Hepatic stellate cell (primary cell): ENCODE measurements at places on chromosomes 6 and 20.

DNA sequence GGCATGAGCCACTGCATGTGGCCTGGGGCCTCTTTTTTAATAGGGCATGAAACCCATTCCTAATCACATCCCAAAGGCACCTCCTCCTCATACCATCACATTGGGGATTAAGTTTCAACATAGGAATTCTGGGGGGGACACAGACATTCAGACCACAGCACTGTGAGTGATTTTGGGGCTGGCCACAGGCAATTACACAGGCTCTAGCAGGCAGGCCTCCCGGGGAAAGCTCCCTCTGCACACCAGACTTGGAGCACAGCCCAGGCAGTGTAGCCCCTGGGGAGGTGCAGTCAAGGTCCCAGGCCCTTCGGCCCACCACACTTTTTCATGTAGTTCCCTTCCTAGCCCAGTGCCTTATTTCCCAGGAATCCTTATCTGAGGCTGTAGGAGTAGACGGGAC lies 5.5 kb downstream of the SFT2D1 start:
- no peak for DNase-seq

GRCh38 chr6:5752391-5752680 lies 254.4 kb downstream of the NRN1 start:
- no peak for DNase-seq

DNA sequence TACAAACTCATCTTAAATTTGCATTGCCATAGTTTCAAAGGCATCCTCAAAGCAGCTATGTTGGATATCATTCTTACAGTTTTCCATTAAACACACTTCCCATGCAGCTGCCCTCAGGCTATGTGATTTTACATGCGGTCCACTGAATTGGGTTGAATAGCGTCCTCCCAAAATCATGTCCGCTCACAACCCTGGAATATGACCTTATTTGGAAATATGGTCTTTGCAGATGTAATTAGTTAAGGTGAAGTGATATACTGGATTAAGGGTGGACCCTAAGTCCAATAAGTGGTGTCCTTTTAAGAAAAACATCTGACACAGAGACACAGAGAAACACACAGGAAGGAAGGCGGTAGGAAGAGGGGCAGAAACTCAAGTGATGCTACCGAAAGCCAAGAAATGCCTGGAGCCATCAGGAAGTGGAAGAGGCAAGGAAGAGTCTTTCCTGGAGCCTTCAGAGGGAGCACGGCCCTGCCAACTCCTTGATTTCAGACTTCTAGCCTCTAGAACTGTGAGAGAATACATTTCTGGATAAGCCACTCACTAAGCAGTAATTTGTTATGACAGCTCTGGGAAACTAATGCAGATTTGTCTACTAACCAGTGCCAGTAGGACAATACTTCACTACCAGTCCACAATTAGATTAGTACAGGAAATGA lies 42.7 kb upstream of the NHSL1 start:
- no peak for DNase-seq

DNA sequence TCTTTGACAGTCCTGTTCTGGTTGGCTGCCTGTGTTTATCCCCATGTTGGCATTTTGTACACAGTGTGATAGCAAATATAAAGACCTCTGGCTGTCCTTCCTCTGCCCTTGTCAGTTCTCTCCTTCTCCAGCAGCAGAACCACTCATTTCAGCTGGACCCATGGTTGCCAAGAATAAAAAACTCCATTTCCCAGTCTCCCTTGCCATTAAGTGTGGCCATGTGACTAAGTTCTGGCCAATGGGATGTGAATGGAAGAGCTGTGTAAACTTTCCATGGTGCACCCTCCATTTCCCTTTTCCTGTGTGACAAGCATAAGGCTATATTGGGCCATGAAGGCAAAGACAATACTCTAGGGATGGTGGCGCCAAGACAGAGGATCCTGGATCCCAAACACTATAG lies 78.4 kb upstream of the TBC1D7 start:
- DNase-seq = no peak

GRCh38 chr20:33459599-33459998 lies 16.0 kb upstream of the SNTA1 start:
- no peak for DNase-seq

GRCh38 chr20:25321262-25321831 lies 69.3 kb downstream of the ABHD12 start:
- no peak for DNase-seq

DNA sequence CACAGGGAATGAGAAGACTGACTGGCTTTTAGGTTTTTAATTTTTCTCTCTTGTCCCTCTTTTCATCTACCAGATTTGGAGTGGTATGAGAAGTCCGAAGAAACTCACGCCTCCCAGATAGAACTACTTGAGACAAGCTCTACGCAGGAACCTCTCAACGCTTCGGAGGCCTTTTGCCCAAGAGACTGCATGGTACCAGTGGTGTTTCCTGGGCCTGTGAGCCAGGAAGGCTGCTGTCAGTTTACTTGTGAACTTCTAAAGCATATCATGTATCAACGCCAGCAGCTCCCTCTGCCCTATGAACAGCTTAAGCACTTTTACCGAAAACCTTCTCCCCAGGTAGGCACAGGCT lies 644 bp downstream of the MAD2L1BP start:
- DNase-seq = peak; percentile 19

- peak; percentile 63 for DNase-seq
Observed at GRCh38 chr6:148440877-148441453, 98.3 kb downstream of the SASH1 start.

- DNase-seq = no peak
Observed at GRCh38 chr6:33288141-33288920, 708 bp downstream of the WDR46 start.

DNA sequence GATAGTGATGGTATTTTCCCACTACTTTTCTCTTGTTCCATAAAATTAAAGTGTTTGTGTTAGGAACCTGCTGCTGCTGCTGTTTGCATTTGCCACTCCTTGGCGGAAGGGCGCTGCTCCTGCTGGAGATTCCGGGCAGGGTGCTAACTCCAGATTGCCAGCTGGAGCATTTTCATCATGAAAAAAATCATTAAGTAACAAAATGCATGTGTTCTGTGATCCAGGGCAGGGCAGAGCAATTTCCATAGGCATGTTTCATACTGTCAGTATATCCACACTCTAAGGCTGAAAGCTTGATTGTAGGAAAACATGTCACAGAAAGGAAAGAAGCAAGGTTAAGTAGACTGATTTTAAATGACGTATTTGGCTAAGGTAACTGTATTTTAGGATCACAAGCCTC lies 24.0 kb downstream of the PBOV1 start:
- DNase-seq = no peak

- DNase-seq = peak; percentile 36
Observed at GRCh38 chr6:88982720-88983119, 19.3 kb upstream of the RNGTT start.

- DNase-seq = no peak
Observed at GRCh38 chr6:129364767-129365166, 345.2 kb downstream of the ARHGAP18 start.

GRCh38 chr6:73796881-73797280 lies 100.9 kb downstream of the CD109 start:
- no peak for DNase-seq

DNA sequence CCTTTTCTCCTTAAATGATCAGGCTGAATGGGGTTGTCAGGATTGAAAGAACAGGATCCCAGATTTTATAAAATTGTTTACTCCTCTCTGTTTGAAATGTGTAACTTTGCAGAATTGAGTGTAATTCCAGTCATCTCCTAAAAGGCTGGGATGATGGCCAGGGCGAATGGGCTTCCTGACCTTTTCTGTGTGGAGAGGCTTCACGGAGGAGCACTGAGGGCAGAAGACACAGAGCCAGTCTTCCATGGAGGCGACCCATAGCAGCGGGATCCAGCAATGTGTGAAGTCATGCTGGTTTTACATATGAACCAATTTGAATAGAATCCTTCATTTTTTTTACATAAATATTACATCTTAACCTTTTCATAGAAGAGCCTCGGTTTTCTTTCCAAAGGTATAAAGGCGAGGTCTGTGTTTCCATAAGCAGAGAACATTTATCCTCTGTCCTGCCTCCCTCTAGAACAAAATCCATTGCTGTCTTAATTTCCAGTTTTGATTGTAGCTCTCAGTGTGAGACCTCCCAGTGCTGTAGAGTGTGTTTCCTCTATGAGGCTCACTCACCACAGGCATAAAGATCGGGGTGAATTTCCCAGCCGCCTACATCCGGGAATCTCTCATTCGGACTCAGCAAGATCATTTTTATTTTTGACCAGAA lies 369.7 kb upstream of the FLRT3 start:
- DNase-seq = no peak

- DNase-seq = peak; percentile 71
Observed at GRCh38 chr6:108562503-108562993, 1.8 kb downstream of the FOXO3 start.

DNA sequence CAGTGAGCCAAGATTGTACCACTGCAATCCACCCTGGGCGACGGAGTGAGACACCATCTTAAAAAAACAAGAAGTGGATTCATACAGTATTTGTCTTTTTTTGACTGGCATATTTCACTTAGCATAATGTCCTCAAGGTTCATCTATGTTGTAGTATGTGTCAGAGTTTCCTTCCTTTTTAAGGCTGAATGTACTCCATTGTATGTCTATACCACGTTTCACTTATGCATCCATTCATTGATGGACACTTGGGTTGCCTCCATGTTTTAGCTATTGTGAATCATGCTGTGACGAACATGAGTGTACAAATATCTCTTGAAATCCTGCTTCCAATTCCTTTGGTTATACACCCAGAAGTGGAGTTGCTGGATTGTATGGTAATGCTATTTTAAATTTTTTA lies 28.9 kb upstream of the FAM83D start:
- DNase-seq = no peak

- DNase-seq = no peak
Observed at GRCh38 chr6:130517444-130517931, 151.7 kb downstream of the TMEM200A start.

DNA sequence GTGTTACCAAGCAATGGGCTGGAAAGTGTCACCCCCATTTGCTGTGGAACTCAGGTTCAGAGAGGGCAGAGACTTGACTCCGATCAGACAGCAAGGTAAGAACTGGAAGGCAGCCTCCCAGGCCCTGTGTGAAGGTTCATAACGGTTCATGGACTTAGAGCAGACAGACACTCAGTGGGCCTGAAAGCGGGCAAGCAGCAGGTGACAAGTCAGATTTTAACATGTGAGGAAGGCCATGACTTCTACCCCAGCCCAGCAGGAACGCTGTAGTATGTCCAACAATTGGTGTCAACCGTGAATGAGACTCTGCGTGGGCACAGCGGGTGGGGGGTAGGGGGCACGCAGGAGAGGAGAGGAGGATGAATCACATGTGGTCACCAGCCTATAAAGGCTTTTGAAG lies 217.6 kb upstream of the SNX9 start:
- no peak for DNase-seq

- no peak for DNase-seq
Observed at GRCh38 chr20:59740621-59741020, 136.3 kb downstream of the PHACTR3 start.

GRCh38 chr6:169230946-169231789 lies 22.5 kb downstream of the THBS2 start:
- DNase-seq = no peak

DNA sequence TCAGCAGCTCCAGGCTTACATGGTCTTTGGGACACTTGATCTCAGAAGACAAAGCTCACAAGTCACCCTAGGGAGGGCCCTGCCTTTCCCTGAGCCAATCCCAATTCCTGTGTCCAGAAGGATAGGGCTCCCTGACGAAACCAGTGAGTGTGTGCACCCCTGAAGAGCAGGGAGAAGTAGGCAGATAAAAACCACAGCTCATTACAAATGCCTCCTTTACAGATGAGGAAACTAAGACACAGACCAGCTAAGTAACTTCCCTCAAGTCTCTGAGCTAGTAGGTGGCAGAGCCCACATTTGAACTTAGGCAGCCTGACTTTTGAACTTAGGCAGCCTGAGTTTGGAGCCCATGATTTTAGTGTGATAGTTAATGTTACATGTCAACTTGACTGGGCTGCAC lies 6.7 kb upstream of the ZFAND3 start:
- no peak for DNase-seq

GRCh38 chr6:95142661-95143335 lies 434.5 kb upstream of the MANEA start:
- no peak for DNase-seq
